ENCODE measurements at places on chromosomes 16 and 17.

GRCh38 chr16:83724585-83724984 is 83.2 kb upstream of the HSBP1 start:
- DNase-seq, result no peak

GRCh38 chr17:37764383-37764782 is 19.5 kb upstream of the HNF1B start:
- DNase-seq, result no peak

DNA sequence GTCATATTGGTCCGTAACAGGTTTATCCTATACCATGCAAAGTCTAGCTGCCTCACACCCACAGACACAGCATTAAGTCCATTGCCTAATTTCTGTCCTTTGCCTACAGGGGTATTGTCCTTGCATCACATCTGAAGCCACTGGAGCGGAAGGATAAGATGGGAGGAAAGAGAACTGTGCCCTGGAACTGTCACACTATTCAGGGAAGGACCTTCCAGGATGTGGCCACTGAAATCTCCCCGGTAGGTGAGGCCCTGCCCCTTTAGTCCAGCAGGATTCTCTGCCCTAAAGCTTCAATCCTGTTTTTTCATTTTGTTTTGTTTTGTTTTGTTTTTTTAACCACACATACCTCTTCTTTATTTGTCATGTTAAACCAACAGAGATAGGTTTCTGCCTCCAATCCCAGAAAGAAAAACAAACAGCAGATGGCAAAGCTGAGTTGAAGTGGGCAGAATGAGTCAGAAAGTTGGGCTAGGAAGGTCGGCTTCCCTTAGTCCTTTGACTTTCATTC is 2.2 kb upstream of the EFTUD2 start:
- DNase-seq, result no peak

DNA sequence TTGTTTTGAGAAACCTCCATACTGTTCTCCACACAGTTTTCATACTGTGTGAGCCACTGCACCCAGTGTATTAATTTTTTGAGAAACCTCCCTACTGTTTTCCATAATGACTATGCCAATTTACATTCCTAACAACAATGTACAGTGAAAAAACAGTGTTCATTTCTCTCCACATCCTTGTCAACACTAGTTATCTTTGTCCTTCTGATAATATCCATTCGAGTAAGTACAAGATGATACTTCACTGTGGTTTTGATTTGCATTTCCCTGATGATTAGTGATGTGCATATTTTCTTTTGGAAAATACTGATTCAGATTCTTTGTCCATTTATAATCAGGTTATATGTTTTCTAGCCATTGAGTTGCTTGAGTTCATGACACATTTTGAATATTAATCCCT is 462.0 kb downstream of the CDH11 start:
- no peak for DNase-seq

- no peak for DNase-seq
Measured at GRCh38 chr16:3570420-3571062, 6.7 kb downstream of the NLRC3 start.

DNA sequence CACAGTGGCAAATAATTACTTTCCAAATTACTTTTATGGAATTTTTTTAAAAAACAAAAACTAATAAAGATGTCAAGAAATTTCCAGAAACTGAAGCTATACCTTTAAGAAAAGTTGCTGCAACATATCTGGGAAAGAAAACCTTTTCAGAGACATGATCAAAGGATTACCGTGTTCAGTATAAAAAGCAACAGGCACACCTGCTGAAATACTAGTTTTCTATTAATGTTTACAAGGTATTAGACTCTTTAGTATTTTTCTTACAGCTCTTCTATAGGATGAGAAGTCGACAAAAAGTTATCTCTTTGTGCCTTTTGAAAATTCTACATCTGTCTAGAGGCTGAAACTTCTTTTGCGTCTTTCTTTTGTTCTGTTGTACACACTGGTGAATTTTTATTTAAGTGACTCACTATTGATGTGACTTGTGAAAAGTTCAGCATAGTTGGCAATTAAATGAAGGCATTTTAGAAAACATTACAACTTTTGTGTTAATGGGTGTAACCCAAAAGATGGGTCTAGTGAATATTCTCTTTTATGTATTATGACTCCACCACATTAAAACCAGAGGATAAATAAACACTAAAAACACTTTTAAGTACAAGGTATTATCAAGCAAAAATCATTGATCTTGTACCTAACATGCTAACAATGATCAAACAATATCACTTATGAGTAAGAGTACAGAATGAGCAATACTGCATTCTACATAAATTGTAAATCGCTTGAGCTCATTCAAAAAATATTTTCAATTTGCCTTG is 23.8 kb downstream of the NACA2 start:
- DNase-seq, result no peak

GRCh38 chr17:18991531-18992315 is 12.8 kb downstream of the FAM83G start:
- no peak for DNase-seq

DNA sequence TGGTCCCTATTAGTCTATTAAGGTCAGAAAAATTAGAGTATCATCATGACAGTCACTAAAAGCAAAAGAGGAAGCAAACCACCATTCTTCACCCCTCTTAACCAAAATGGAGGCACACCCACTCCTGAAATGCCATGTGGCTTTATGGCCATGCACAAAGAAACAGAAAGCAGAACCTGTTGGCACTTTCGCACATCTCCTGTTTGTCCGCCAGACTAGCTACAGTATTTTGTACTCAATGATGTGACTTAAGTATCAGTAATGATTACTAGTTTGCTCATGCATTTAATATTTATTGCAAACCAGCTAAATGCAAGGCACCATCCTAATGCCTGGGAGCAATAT is 70.2 kb upstream of the GNAO1 start:
- no peak for DNase-seq

DNA sequence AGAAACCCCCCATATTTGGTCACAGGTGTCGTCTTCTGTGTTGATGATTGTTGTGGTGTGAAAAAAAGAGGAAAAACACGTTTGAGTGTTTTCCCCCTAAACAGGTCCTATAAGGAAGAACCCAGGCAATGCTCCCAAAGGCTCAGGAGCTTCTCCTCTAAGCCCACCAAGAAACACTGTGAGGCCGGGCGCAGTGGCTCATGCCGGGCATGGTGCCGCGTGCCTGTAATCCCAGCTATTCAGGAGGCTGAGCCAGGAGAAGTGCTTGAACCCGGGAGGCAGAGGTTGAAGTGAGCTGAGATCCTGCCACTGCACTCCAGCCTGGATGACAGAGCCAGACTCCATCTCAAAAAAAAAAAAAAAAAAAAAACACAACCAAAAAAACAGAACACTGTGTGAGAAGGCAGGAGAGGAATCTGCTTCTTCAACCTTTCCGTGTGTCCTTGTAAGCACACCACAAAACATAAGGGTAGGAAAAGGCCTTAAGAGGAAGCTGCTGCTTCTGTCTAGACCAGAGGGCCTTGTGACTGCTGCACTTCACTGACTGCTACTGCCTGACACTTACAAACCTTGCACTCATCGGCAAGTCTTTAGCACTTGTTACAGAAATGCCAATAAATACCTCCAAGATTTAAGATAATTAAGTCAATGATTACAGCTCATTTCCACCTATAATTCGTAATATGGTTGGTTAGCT is 9.3 kb downstream of the JPT1 start:
- no peak for DNase-seq
